Nephron progenitor cell (in vitro differentiated cells): ENCODE measurements at places on chromosomes 7 and 10.

DNA sequence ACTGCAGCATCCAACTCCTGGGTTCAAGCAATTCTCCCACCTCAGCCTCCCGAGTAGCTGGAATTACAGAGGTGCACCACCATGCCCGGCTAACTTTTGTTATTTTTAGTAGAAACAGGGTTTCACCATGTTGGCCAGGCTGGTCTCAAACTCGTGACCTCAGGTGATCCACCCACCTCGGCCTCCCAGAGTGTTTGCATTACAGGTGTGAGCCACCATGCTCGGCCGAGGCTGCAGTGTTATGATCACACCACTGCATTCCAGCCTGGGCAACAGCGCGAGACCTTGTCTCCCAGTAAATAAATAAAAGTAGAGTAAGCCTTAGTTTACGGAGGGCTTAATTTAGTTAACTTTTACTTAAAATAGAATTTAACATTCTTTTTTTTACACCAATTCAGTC is 23.7 kb upstream of the IGF2BP3 start:
- DNase-seq, result no peak

GRCh38 chr10:125626671-125627070 is 56.3 kb downstream of the TEX36 start:
- no peak for DNase-seq

DNA sequence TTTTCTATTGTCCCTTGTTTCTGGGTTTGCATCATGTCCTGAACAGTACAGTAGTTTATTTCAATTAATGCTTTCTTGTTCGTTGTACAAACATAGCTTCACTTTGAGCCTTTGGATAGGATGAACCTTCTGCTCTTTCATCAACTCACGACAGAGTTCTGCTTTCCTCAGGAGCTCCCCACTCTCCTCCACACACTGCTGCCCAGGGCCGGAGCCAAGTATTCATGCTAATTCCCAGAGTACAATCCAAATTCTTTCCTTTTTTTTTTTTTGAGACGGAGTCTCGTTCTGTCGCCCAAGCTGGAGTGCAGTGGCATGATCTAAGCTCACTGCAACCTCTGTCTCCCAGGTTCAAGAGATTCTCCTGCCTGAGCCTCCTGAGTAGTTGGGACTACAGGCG is 7.5 kb upstream of the NUP205 start:
- no peak for DNase-seq

DNA sequence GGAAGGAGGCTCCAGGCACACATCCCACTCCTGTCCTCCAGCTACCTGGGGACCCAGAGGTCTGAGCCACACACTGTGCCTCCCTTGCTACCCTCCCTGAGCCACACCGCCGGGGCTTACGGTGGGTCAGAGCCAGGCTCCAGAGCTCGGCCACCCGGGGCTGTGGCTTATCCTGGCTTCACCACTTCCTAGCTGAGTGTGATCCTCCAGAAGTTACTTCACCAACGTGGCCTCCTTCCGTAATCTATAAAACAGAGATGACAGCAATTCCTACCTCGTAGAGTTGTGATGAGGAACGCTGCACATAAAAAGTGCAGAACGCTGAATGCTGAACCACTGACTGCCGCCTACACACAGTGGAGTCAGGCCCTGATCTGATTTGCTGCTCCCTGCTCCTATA is 285.0 kb downstream of the PRPF18 start:
- no peak for DNase-seq
